Fibroblast of the conjunctiva (primary cell): ENCODE measurements at places on chromosomes 11 and 22.

- no peak for DNase-seq
Observed at GRCh38 chr22:32352681-32353080, 5.0 kb upstream of the RFPL3 start.

DNA sequence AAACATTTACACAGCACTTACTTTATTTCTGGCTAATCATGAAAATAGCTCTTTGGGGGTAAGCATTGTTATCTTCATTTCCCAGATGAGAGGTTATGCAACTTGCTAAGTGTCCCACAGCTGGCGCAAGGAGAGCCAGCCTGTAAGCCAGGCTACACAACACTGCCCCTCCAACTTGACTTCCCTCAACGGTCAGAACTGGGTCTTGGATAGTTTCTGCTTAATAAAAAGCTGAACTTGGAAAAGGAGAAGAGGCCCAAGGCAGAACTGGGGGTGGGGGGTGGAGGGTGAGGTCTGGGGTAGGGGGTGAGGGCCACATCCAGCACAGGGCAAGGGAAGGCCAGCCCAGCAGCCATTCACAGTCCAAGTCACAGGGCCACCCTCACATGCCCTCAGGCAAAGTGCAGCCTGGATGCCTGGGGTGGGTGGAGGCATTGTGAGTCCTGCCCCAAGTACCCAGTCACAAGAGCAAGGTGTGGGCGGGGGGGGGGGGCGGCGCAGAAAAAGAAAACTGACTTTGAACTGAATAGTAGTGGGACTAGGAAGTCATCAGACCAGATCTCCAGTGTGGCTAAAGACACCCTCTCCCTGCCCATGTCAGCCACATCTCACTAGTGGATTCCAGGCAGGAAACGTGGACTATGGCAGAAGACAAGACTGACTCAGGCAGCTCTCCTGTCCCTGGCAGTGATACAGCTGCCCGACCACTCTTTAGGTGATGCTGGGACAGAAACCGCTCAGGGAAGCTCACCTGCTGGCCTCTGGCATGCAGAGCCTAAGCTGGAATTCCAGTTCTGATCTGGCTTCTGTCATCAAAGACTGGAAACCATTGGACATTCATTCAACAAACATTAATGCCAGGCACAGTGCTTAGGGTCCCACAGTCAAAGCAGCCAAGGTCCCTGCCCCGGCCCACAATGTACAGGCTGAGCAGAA is 52.4 kb downstream of the PACSIN2 start:
- DNase-seq, result no peak

DNA sequence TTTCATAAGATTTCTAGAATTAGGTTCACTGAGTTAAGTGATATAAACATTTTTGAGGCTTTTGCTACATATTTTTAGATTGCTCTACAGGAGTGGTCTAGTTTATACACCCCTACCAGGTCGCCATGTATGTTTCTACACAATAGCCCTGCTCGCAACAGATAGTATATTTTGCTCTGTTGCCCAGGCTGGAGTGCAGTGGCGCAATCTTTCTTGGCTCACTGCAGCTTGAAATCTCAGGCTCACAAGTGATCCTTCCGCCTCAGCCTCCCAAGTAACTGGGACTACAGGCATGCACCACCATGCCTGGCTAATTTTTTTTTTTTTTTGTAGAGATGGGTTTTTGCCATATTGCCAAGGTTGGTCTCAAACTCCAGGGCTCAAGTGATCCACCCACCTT is 10.4 kb downstream of the ZNRF3 start:
- no peak for DNase-seq

GRCh38 chr11:8533332-8533731 is 60.7 kb downstream of the STK33 start:
- no peak for DNase-seq

DNA sequence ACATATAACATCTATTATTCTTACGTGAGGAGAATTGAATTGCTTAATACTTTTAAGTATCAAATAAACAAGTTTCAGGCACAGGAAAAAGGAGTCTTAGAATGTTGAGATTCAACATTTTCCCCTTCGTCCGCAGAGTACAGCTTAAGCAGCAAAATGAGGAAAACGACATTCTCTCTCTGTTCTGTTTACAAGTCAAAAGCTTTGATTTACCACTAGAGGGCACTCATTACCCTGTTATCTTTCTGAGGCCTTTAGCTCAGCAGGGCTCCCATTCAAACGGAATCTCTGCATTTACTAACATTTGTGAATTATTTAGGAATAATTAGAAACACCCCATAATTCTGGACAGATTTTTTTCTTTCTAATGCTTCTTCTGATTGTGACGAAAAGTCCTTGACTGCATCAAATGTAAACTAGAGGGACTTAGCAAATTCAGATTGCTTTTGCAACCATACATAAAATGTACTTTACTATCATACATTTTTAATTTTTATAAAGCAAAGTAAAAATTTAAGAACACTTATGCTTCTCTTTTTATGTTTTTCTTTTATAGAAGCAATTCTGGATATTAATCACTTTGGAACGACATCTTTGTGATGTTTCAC is 75.0 kb downstream of the JRKL start:
- peak; percentile 80 for DNase-seq

GRCh38 chr22:34105461-34106062 is 185.3 kb upstream of the LARGE1 start:
- DNase-seq, result no peak

GRCh38 chr11:130157101-130157500 is 2.5 kb upstream of the ST14 start:
- no peak for DNase-seq

DNA sequence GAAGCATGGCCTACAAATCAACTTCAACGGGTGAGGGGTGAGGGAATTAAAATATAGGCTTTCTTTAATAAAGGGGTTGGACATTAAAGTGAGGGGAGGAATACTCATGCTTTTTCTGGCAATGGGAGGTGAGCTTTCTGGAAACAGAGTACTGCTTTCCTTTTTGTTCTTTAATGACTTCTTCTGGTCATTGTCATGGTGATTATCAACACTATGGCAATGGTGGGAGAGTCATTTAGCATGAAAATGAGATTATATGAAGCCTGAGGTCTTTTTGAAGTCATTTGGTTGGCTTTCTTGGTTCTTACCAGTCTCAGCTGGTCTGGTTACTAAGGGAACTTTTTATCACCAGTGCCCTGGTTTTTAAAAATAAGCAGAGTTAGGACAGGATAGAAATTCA is 475.8 kb upstream of the LRRC4C start:
- DNase-seq, result no peak

DNA sequence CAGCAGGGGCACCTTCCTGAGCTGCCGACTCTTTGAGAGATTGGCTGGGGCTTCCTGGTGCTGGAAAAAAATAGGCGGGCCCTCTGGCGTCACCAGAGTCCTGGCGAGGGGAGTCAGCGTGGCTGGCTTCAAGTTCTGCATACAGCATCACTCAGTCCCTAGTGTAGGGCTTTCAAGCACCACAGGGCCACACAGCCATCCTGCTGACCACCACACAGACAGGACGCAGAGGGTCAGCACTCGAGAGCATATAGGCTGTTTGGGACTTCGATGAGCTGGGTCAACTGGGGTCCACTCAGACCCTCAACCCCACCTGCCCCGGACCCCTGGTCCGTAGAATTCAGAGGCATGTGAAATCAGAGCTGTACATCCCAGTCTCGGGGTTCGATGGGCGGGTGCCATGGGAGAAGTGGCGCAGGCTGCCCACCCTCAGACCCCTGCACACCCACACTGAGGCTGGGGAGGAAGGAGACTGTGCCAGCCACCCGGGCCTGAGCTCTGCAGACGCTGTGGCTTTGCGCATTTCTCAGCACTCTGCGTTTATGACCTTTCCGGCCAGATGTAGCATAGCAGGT is 1131.9 kb downstream of the BRD1 start:
- DNase-seq, result no peak

DNA sequence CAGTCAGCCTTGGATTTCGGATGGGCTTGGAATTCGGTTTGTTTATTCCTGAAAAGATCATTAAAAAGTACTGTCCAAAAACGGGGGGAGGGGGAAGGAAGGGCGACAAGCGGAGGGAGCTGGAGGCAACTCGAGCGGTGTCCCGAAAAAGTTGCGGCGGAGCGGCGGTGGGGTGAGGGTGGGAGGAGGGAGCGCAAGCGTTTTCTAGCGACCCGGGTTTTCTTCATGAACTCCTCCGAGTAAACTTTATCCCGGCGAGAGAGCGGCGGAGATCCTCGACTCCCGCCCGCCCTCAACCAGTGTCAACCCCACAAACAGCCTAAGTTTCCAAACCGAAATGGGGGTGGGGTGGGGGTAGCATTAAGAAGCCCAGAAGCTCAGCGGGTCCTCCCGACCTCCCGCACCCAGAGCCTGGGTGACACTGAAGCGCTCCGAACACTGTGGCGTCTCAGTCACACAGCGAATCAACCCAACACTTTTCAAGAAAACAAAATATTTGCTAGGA is 133.0 kb upstream of the C11orf58 start:
- DNase-seq, result no peak

DNA sequence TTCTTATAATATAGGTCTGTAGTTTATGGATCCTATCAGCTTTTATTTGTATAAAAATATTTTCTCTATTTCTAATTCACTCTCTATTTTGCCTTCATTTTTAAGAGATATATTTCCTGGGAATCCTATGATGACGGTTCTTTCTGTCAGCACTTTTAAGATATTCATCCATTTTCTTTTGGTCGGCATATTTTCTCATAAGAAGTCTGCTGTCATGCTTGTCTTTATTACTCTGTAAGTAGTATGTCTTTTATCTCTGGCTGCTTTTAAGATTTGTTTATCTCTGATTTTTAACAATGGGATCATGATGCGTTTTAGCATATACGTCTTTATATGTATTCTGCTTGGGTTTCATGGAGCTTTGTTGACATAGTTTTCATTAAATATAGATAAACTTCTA is 175.5 kb downstream of the SNX19 start:
- no peak for DNase-seq

- no peak for DNase-seq
Observed at GRCh38 chr11:20114588-20114987, 45.7 kb downstream of the DBX1 start.

GRCh38 chr22:38132794-38133193 is 22.3 kb upstream of the BAIAP2L2 start:
- DNase-seq, result no peak

GRCh38 chr22:46050451-46050845 is 73.5 kb upstream of the WNT7B start:
- DNase-seq, result no peak

DNA sequence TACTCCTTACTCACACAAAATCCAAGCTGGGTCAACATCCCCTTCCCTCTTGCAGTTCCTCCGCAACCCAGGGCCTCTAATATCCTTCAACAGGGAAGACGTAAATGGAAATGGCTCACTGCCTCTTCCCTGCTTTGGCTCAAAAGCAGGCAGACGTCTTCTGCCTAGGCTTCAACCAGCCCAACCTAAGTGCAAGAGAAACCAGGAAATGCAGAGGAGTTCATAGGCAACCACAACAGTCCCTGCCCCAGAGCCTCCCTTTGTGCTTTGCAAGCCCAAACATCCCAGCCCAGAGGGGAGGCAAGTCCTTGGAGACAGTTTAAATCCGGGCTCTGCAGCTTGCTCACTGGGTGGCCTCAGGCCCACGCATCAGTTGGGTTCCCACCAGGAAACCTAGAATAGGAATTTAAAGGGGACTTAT is 33.3 kb downstream of the CD6 start:
- DNase-seq, result no peak

GRCh38 chr11:66011239-66011784 is 496 bp upstream of the CST6 start:
- no peak for DNase-seq

- DNase-seq, result no peak
Observed at GRCh38 chr11:35891096-35891495, 52.8 kb upstream of the LDLRAD3 start.

GRCh38 chr11:27274854-27275395 is 88.1 kb downstream of the CCDC34 start:
- no peak for DNase-seq

DNA sequence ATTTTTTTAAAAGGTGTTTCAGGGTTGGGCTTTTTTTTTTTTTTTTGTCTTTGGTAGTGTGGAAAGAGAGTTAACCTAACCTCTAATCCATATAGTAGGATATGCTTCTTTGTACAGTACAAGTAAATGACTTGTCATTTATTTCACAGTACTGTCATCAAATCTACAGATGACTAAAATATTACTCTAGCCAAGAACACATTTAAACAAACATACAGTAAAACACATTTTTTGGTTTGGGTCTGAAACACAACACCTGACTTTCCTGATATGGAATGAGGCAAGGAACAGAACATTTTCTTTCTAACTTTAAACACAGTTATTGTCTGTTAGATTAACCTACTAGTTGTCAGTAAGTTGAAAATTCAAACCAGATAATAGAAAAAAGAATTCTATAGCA is 68.1 kb downstream of the IMMP1L start:
- no peak for DNase-seq

- DNase-seq, result no peak
Observed at GRCh38 chr11:75150879-75151278, at the start of gene SLCO2B1. Gene SLCO2B1 (plus strand): TSS chr11:75151107. CDS start chr11:75151382, 275 bp downstream.

DNA sequence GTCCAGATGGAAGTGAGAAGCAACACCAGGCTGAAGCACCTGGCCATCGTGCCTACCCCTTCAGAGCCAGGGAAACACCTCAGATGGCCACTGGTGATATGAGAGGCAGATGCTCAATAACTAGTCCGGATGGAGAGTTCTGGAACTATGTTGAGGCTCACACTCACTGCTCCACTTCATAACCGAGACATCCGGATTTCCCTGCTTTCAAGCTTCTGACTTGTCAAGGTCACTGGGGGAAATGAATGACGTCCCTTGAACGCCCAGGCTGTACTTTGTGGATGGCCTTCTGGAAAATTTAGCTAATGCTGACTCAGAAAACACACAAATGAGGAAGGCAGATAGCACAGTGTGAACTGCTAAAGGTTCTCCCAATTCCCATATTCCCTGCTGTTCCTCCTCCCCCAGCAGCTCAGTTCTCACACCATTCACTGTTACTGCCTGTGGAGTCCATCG is at the start of gene LYVE1:
Gene LYVE1 (minus strand): TSS at position 180 of the 456 bp plus-strand sequence. CDS start 133 bp downstream, at position 47.
- no peak for DNase-seq

DNA sequence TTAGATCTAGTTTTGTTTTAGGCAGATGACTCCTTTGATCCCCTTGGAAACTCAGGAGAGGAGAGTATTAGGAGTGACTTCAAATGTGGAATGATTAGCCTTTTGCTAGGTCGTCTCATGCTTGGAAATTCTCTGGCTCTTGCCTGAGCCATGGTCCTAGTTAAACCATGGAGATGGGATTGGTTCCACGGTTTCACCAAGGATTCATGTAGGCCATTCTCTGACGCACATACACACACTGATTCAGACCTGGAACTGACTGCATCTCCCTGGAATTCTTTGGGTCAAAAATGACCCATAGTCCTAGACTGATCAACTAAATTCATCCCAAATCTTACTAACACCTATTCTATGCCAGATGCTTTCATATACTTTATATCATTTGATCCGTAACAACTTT is 56.5 kb downstream of the POLD3 start:
- no peak for DNase-seq

- DNase-seq, result no peak
Observed at GRCh38 chr11:107928767-107929507, 689 bp downstream of the RAB39A start.
